Lung (tissue), 17 donors: ENCODE measurements at places on chromosomes 7 and 10.

- no peak for DNase-seq
Measured at GRCh38 chr7:35993113-35993512, 159.9 kb upstream of the EEPD1 start.

GRCh38 chr7:70907259-70908247, 224.4 kb upstream of the GALNT17 start:
- DNase-seq = no peak

- DNase-seq = no peak
Measured at GRCh38 chr7:26159243-26159642, 7.2 kb downstream of the NFE2L3 start.

DNA sequence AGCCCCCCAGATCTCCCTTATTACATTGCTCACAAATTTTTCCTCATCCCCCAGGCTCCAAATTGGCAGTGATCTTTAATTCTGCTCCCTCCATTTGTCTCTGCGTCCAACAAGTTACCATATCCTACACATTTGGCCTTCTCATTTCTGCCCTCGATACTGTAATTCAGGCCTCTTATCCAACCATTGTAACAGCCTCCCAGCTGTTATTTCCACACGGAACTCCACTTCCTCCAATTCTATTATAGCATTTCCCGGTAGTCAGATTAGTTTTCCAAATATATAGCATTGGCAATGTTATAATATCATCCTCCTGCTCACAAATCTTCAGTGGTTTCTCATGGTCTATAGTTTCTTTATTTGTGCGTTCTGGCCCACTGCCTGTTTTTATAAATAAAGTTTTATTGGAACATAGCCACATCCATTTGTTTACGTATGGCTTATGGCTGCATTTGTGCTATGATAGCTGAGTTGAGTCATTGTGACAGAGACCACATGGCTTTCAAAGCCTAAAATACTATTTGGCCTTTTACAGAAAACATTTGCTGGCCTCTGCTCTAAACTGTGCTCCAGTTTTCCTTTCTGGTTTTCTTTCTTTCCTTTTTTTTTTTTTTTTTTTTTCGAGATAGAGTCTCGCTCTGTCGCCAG, 126.5 kb upstream of the ZNF438 start:
- no peak for DNase-seq

GRCh38 chr10:71312811-71313789, 6.0 kb upstream of the SLC29A3 start:
- DNase-seq = peak; percentile 87

DNA sequence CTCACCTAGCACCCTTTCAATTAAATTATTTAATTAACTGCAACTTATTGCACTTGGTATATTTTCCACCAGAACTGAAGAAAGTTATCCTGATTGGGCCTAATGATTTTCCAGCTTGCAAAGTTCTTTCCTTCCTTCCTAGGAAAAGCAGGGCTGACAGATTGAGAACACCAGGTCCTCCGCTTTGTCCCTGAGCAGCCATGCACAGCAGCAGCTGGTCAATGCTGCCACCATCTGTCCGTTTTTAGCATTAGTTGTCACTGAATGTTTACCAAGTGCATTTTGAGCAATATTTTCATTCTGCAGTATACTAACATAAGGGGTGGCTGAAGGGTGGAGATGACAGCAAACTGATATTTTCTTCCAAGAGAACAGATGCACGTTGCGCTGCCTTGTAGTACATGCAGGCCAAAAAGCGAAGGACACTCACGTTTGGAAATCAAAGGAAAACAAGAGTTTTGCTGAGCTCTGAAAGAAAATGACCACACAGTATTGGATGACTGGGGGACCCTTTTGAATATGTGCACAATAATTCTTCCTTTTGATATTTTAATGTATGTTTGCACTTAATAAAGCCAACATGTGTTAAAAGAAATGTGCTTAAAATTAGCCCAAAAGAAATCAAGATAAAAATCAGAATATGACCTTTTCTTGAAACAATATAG, 248.8 kb upstream of the PTN start:
- DNase-seq = peak; percentile 89

- no peak for DNase-seq
Measured at GRCh38 chr10:43667761-43668386, 19.2 kb upstream of the ZNF32 start.

- peak; percentile 84 for DNase-seq
Measured at GRCh38 chr7:28096713-28097112, 83.9 kb downstream of the JAZF1 start.

DNA sequence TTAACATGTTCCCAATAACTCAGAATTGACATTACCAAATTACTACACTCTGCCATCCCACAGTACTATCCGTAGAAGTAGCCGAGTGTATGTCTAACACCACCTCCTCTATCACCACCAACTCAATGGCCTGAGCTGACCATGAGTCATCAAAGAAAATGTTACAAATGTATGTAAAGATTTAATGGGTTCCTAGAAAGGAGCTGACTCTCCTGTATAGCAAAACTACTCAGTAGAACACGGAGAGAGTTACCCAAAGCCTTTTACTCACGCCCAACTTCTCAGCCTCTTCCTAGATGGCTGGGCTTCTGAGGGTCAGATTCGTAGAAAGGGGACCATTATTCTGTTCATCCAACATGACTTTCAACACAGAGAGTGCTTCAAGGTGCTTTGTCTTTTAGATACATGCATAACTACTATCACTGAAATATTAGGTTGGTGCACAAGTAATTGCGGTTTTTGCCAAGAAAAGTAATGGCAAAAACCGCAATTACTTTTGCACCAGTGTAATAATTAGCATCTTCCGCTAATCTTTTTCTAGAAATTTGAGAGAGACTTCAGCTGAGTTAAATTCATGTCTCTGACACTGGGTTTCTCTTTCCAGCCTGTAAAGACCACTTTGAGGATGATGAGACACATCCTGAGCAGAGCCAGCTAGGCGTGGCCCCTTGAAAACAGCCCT, 24.0 kb upstream of the NANOS1 start:
- no peak for DNase-seq

DNA sequence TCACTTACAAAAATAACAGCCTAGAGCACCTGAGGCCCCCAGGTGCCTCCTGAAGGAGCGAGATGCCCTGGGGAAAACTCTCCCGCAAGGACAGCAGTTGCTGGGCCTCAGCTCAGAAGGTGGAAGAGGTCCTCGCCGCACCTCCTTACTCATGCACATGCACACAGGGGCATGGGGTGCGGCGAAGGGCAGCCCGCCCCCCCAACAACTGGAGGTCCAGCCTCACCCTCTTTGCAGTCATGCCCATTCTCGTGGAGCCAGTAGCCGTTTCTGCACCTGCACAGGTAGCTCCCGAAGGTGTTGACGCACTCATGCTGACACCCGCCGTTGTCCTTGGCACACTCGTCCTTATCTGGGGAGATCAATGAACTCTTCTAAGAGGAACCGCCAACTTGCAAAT, 19.9 kb upstream of the OPALIN start:
- no peak for DNase-seq

GRCh38 chr10:34766266-34766600, 48.9 kb downstream of the PARD3 start:
- peak; percentile 91 for DNase-seq

DNA sequence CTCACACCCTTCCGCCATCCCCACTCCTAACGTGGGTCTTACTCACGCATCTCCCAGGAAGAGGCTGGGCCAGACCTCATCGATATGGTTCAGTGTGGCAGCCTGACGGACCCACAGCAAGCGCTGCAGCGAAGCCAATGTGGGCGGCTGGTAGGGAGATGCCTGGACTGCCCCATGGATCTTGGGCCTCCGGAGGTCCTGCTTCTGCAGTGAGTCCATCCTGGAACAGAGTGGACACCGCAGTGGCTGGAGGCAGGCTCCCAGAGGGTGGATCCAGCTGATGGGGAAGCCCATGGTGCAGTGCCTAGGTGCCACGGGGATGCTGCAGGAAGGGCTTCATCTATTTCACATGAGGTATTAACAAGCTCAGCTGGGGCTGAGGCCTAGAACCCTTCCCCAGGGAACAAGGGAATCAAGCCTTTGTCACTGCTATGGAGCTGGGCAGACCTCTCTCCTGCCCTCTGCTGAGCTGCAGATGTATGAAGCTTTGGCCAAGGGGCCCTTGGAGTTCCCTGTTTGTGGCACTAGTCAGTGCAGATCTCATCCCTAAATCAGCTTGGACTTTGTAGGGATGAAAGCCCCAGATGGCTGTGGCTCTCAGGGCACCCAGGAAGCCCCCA, 13.7 kb upstream of the SAMD8 start:
- no peak for DNase-seq

- no peak for DNase-seq
Measured at GRCh38 chr10:122199070-122199469, 72.0 kb upstream of the BTBD16 start.

DNA sequence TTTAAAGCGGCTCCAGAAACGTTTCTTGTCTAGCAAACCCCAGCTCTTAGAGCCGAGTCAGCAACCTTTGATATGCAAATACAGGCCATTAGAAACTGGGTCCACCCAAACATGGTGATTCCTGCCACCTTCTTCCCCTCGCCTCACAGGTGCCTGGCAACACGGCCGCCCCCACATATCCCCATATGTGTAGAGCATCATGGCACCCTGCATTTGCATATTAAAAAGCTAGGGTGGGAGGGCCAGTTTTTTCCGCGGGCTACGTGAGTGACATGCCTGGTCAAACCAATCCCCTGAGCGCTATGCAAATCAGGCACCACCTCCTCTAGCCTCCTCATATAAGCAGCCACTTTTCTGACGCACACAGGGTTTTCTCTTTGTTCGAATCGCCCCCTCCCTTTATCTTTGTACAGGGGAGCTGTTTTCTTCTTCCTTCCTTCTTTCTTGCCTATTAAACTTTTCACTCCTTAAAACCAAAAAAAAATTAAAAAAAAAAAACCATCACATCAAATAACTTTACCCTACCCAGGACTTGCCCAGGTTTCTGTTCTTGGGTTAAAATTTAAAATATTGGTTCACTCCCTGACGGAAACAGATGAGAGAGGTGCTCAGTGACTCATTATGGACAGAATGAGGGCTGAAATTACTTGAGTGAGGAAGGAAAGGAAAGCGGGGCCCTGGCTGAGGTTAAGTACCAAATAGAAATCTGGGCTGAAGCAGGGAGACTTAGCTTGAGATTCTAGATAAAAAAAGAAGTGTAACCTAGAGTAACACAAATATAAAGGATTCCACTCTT, 59.8 kb downstream of the COA1 start:
- DNase-seq = no peak

- peak; percentile 46 for DNase-seq
Measured at GRCh38 chr10:74799721-74800221, 26.6 kb upstream of the KAT6B start.

GRCh38 chr7:132322970-132323369, 253.3 kb downstream of the PLXNA4 start:
- no peak for DNase-seq

- DNase-seq = no peak
Measured at GRCh38 chr10:5652746-5653145, 13.6 kb downstream of the ASB13 start.

GRCh38 chr10:3399756-3400155, 227.2 kb upstream of the PITRM1 start:
- DNase-seq = no peak

DNA sequence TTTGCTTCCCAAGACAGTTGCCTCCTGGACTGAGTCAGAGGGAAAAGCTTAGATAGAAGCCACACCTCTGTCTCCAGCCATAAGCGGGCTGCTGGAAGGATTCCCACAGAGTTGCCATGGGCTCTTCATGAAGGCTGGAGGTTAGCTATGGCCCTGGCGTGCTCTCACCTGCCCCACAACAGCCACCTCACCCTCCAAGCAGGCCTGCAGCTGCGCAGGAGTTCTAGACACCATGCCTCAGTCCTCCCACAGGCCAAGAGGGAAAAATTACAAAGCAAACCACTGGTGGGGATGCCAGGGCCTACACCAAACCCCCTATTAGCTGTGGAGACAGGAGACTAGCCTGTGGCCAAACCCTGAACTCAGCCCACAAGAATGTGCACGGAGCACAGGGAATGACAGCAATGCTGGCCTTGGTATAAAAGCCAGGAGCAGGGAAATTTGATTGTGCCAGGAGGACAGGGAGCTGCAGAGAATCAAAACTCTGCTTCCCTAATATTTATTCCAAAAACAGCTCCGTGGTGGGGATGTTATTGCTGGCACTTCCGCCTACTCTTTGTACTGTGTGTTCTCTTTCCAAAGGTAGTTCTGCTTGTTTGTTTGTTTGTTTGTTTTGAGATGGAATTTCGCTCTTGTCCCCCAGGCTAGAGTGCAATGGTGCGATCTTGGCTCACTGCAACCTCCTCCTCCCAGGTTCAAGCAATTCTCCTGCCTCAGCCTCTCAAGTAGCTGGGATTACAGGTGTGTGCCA, 60.3 kb upstream of the STK17A start:
- DNase-seq = no peak

GRCh38 chr10:112227331-112227987, 43.9 kb upstream of the GPAM start:
- DNase-seq = no peak

GRCh38 chr7:141463986-141464385, 87.2 kb upstream of the AGK start:
- no peak for DNase-seq

- no peak for DNase-seq
Measured at GRCh38 chr10:81127931-81128330, 590.2 kb downstream of the SH2D4B start.

DNA sequence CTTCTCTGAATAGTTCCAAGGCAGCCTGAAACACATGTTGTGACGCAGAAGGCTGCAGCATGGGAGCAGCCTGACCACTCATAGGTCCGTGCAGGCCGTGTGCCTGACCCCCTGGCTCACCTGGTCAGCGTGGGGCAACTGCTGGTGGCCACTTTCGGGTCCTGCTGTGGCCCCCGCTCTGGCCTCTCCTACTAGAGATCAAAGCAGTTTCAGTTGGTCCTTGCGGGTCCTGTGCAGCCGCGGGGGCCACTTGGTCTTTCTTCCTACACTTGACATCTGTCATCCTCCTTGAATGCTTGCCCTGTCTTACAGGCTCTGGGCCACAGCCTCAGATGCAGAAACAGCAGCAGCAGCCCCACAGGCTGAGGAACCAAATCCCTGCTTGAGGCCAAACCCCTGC, 320.8 kb upstream of the ZNF32 start:
- no peak for DNase-seq

- DNase-seq = no peak
Measured at GRCh38 chr7:1158203-1159126, 1.5 kb downstream of the ZFAND2A start.

GRCh38 chr10:76333796-76334195, 902.4 kb downstream of the LRMDA start:
- no peak for DNase-seq

- DNase-seq = no peak
Measured at GRCh38 chr7:117839507-117839906, 33.7 kb downstream of the CTTNBP2 start.
